ENCODE measurements at places on chromosomes 11 and 22.
A peak's percentile ranks its signal among the peaks of the same experiment; 100 is the strongest.

DNA sequence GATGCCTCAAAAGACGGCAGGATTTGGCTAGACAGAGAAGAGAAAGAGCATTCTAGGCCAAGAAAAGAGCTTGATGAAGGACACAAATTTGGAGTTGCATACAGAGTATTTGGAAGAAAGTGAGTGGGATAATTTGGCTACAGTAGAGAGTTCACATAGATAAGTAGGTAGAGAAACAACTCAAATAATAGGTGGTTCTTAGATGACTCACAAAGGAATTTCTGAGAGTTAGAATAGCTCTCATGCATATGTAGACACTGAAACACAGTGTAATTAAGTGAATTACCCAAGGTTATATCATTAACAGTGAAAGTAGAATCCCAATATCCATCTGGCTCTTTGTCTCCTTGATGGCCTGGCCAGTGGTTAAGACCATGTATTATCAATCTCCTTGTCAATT lies 228.6 kb upstream of the DDI1 start:
- no peak for DNase-seq

GRCh38 chr11:638631-639331 lies 1.7 kb downstream of the DRD4 start:
- DNase-seq = peak; percentile 55

GRCh38 chr11:118059246-118059940 lies 17.5 kb upstream of the TMPRSS4 start:
- DNase-seq = no peak

DNA sequence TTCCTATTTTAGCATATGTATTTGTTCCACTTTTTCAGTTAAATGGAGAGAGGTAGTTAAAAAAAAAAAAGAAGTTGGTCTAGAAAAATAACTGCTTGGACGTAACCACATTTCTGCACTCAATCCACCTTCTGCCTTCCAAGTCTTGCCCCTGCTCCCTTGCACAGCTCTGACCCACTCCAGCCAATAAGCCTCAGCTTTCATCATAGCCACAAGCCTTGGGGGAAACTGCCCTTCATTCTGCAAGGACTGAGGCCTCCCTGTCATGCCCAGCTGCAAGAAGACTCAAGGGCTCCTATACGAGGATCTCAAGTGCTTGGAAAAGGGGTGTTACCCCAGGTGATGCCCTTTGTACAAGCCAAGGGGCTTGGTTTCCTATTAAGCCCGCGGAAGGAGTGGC lies 36.0 kb upstream of the OAF start:
- no peak for DNase-seq

- no peak for DNase-seq
Observed at GRCh38 chr11:78594814-78595213, 20.1 kb upstream of the NARS2 start.

- no peak for DNase-seq
Observed at GRCh38 chr11:69879729-69880005, 60.5 kb upstream of the FGF3 start.

DNA sequence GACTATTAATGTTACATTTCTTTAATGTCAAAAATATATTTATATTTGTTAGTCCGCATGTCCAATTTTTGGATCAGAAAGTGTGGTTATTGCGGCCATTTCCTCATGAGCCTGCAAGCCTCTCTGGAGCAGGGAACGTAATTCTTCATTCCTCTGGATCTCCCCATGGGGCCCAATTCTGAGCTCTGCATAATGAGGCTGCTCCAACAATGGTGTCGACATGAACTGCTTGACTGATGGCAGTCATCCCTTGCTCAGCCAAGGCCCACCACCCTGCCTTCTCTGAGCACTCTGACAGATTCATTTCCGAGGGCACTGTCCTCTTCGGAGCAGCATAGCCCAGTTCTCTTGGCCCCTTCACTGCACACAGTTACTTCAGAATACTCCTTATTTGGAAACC lies 3.1 kb upstream of the HEPACAM start:
- no peak for DNase-seq

DNA sequence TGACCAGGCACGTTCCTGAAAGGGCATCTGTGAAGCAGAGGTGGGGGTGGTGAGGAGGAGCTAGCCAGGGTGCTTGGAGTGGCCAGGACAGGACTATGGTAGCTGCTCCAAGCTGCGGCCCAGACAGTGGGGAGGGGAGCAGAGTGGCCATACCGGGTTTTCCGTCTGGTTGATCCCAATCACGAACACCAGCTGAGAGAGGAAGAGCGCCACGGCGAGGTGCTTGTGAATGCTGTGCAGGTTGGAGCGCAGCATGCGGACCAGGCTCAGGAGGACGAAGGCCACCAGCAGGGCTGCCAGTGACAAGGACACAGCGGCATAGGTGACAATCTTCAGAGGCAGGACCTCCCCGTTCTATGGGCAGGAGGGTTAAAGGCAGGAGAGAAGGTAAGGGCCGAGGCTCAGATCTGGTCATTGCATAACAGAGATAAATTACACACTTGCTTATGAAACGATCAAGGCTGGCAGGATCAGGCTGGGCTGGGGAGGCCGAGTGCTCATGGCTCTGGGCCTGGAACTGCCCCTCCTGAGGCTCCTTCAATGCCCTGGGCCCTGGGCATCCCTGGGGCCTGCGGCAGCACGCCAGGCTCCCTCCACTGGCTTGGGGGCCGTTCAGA lies 41.5 kb downstream of the TRMU start:
- DNase-seq = no peak

DNA sequence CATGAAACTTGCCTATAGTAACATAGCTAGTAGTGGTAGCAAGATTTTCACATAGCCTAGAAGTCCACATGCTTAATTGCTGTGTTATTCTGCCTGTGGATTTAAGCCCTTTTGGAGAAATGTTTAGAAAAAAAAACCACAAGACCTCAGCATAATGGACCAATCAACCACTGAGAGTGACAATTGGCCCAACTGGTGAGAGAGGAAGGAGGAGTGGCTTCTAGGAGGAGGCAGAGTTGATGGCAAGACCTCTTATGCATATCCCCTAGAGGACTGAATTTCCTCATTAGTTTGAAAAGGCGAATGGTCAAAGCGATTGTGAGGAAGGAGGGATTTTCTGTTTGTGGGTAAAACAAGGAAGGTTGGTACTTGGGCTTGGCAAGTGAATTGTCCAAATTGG lies 30.6 kb downstream of the NNMT start:
- no peak for DNase-seq

GRCh38 chr22:29224121-29224858 lies 18.6 kb downstream of the EMID1 start:
- DNase-seq = no peak

- DNase-seq = no peak
Observed at GRCh38 chr11:86565801-86566312, 106.6 kb downstream of the ME3 start.

GRCh38 chr11:19777377-19778102 lies 64.9 kb downstream of the NAV2 start:
- DNase-seq = no peak

GRCh38 chr11:124725719-124726105 lies 14.0 kb upstream of the NRGN start:
- DNase-seq = no peak

DNA sequence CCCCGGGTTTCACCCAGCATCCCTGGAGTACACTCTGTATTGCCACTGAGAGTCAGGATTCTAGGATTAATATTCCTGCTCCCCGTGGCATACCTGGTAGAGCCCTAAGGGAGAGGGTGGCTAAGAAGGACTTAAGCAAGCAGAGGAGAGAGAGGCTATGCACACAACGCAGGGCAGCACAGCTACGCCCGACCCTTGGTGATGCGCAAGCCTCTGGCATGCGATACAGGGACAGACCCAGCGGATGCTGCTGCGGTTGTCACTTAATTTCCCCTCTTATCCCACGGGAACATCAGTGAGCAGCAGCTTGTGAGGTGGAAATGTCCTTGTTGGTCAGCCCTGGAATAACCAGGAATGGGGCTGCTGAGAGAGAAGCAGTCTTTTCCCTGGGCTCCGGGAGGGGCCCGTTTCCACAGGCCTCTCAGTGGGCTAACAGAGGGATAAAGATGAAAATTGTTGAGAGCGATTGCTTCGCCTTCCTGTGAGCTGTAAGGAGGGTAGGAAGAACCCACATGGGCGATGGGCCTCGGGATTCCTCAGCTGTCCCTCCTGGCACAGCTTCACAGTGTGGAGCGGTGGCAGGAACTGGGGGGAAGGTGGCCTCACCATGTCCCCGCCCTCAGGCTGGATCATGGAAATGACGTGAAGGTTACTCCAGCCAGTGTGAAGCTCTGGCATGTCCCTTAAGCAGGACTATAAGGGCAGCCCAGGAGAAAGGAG lies 48.4 kb upstream of the RAB1B start:
- no peak for DNase-seq

DNA sequence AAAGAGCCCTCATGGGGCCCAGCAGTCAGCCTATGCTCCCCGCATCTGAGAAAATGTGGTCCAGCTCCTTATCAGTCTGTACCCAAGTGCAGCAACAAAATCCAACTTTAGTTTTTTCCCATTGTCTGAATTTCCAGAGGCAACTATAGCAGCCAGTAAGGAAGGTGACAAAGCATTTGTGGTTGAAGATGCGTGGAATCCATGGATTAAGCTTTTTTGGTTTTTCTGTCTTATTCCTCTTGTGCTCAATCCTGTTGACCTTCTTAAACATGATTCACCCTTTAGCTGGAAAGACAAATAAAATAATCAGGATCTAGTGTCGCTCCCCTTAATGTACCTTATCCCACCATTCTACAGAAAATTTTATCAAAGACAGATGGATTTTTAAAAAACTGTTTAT lies 14.3 kb downstream of the GDPD4 start:
- no peak for DNase-seq

GRCh38 chr22:47158457-47158856 lies 396.0 kb downstream of the TBC1D22A start:
- no peak for DNase-seq

DNA sequence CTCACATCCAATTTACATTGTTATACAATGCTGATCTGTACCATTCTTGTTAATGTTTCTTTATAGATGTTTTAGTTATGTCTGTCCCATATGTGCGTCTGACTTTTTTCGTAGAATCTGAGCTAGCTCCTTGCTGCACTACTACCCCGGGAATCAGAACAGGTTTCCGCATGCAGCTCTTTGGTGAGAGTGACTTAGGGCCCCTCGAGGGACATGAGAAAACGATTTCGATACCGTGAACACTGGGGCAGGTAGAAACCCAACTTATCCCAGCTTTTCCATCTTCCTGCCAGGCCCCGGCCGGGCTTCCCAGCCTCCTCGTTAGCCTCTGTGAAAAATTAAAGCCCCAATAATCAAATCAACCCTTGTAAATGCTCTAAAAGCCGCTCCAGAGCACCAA lies 23.4 kb upstream of the PKNOX2 start:
- no peak for DNase-seq

GRCh38 chr11:1508491-1508891 lies 21.9 kb upstream of the MOB2 start:
- no peak for DNase-seq

GRCh38 chr22:40345815-40346184 lies 500 bp upstream of the ADSL start:
- DNase-seq = peak; percentile 83

- DNase-seq = no peak
Observed at GRCh38 chr11:96318850-96319249, 24.1 kb downstream of the MAML2 start.
